ENCODE measurements at places on chromosomes 6 and 20. TPM values are rescaled to one million over a fixed set of nuclear protein-coding genes. Genes with fewer than 3 reads are reported as not detected.

DNA sequence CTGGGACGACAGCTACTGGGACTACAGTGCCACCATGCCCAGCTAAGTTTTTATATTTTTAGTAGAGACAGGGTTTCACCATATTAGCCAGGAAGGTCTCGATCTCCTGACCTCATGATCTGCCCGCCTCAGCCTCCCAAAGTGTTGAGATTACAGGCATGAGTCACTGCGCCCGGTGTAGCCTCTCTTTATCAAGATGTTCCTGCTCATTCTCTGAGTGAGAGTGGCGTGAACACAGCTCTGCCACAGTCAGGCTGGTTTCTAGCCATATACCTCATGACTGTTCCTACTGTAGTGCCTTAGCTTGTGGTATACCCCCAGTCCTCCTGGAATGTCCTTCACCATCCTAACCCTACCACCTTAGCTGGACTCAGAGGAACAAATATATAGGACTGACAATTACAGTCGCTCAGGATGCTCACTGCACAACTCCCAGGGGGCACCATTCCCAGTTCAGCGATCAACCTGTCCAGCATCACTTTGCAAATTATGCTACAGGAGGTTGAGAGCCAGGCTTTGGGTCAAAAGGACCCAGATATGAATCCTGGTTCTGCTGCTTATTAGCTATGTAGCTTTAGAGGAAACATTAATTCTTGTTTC is 86.3 kb downstream of the CHMP4B start:
- no peaks in the 10 kb centered on the region for H3K36me3 ChIP-seq
- H3K4me1 ChIP-seq = no peaks in the 10 kb centered on the region
- DNase-seq = no peak
- H3K27me3 ChIP-seq = no peaks in the 10 kb centered on the region
- no peak overlapping the region for H3K27ac ChIP-seq

DNA sequence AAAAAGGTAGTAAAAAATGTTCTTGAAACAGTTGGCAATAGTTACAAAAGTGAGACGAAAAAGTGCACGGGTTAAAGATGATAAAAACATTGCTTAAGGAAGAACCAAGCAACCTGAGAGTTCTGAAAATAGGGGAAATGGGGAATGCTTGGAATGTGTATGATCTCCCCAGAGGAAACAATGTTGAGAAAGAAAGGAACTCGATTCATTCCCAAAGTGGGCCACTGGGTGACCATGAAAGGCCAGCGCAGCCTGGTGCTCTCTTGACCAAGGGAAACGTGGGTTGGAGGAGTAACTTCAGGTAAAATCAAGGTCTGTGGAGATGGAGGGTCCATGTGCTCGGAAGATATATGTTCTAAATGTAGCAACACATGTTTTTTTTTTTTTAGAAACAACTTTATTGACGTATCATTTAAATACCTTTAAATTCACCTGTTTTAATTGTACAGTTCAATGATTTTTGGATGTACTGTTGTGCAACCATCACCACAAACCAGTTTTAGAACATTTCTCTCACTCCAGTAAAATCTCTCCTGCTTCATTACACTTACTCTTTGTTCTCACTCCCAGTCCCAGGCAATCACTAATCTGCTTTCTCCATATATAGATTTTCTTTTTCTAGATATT is 34.5 kb upstream of the CEP85L start:
- H3K27me3 ChIP-seq = no peaks in the 10 kb centered on the region
- DNase-seq = no peak
- H3K4me1 ChIP-seq = no peaks in the 10 kb centered on the region
- no peak overlapping the region for H3K27ac ChIP-seq
- H3K4me3 ChIP-seq = no peak overlapping the region

DNA sequence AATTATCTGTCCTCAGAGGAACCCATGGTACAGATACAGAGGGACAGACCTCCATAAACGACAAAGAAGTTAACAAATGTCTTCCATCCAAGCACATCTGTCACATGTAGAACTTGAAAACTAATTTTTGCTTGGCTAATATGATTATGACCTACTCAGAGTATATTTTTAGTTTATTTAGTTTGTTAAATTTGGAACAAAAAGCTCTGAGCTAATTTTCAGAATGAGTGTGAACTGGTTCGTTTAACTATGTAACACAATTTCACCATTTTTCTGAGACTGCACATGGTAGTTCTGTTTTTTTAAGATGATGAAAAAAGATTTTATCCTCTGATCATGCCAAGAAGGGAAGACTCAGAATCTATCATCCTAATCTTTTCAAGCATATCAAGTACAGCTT is 34.4 kb upstream of the PREP start:
- no peak for DNase-seq
- H3K36me3 ChIP-seq = no peaks in the 10 kb centered on the region
- H3K27me3 ChIP-seq = no peaks in the 10 kb centered on the region
- no peak overlapping the region for H3K4me3 ChIP-seq
- no peaks in the 10 kb centered on the region for H3K4me1 ChIP-seq

GRCh38 chr20:10761232-10761631 is 87.4 kb upstream of the JAG1 start:
- DNase-seq = no peak
- no peak overlapping the region for H3K4me3 ChIP-seq
- H3K36me3 ChIP-seq = no peaks in the 10 kb centered on the region
- no peaks in the 10 kb centered on the region for H3K27me3 ChIP-seq
- H3K27ac ChIP-seq = no peak overlapping the region
- no peaks in the 10 kb centered on the region for H3K4me1 ChIP-seq

- peak overlapping the region; percentile 8 for H3K27ac ChIP-seq
- no peaks in the 10 kb centered on the region for H3K4me1 ChIP-seq
- H3K27me3 ChIP-seq = no peaks in the 10 kb centered on the region
- no peak overlapping the region for H3K4me3 ChIP-seq
These were observed 8.1 kb upstream of the ZBP1 start for GRCh38 chr20:57628047-57628961.

GRCh38 chr6:166167258-166167731 is 356 bp downstream of the TBXT start:
- H3K4me1 ChIP-seq = no peaks in the 10 kb centered on the region
- H3K27me3 ChIP-seq = peaks cover 38% of the 10 kb centered on the region
- no peaks in the 10 kb centered on the region for H3K36me3 ChIP-seq

SPDEF gene
- 738 TPM for total RNA-seq

DNA sequence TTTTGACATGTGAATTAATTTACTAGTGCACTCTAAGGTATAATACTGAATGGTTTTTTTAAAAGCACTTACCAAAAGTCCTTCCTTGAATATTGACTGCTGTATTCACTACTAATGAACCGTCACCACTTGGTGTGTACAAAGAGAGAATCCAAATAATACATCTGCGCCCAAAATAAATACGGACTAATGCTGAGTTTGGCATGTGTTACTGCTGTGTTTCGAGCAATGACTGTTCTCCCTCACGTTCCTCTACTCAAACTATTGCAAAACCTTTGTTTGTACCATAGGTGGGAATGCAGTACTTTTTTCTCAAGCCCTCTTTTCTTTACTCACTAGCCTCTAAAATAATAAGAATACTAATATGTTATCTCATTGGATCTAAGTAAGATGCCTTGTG is 305.5 kb downstream of the QKI start:
- no peak for DNase-seq
- H3K4me1 ChIP-seq = no peaks in the 10 kb centered on the region
- no peaks in the 10 kb centered on the region for H3K36me3 ChIP-seq
- no peak overlapping the region for H3K4me3 ChIP-seq

KCNG1 gene
- total RNA-seq = 6.8 TPM

CRISP2 gene
- total RNA-seq = 0.14 TPM

RAET1L gene
- total RNA-seq = not detected

DNA sequence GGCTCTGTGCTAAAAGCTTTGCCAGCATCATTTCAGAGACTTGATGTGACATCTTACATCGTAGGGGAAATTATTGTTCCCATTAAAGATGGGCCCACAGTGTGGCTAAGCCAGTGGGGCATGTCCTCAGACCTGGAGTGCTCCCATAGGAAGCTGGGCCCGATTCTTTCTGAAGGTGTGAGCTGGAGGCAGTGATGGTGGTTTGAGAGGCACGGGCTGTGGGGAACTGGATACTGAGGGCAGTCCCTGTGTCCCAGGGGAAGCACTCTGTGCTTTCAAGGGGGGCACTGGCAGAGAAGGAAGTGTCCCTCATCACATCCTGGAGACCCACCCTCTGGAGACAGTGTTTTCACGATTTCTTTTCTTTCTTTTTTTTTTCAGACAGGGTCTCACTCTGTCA is 8.6 kb upstream of the FAM110A start:
- no peaks in the 10 kb centered on the region for H3K27me3 ChIP-seq
- H3K27ac ChIP-seq = no peak overlapping the region
- H3K36me3 ChIP-seq = no peaks in the 10 kb centered on the region
- no peak overlapping the region for H3K4me3 ChIP-seq

SIM1 gene
- 0.85 TPM for total RNA-seq

TRIM40 gene
- not detected for total RNA-seq
